ENCODE measurements at places on chromosomes 2 and 18.

GRCh38 chr2:199230091-199230490 is 227.6 kb downstream of the SATB2 start:
- DNase-seq = no peak

GRCh38 chr2:96664366-96664925 is 21.9 kb downstream of the FER1L5 start:
- no peak for DNase-seq

DNA sequence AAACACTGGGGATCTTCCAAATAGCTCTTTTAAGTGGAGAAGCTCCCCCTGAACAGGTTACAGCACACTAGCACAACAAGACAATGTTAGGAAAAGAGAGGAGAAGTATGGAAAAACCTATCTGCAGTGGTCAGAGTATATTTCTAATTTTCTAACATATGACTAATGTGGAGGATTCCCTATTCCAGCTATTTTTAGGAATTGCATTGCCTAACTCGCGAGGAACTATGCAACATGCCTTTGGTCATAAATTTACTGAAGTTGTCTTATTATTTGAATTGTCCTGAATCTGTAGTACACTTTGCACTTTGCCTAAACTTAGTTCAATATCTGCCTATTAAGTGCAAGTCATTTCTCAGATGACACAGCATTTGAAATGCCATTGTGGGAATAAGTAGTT is 381.4 kb downstream of the CCDC85A start:
- no peak for DNase-seq

DNA sequence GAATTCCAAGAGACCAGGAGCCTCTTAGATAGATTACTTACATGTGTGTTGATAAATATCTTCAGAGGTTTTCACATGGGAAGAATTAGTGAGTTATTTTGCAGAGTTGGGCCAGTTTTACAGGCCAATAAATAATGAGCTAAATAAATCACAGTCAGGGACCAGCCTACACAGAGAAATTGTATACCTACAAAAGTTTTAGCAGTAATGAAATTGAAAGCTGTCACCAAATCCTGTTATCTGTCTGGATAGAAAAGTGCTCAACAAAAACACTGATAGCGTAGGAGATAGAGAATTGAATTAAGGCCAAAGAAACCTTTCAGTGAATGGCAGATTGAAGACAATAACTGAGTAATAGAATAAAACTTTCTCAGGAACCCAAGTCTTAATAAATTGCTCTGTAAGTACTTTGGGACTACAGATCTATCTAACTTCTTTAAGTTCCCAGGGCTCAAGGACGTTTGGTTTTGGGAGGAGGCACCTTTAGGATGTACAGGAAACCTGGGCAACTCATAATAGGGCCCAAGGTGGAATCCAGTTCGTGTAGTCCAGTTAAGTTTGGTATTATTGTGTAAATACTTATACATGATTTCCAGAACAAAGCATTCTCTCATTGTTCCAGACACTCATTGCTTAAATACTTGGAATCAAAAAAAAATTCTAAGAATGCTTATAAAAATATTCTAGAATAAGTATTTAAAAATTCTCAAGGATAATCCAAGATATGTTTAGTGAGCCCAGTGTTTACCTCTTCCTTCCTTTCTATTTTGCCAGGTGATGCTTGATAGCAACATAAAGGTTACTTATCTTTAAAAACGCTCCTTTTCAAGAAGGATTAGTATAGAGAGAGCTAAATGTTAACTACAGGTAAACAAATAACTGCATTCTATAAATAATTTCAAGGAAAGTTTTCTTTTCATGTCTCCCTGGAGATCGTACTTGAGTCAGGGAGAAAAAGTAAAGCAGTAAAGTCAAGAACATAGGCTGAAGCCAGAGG is 134.5 kb downstream of the NCKAP5 start:
- no peak for DNase-seq

DNA sequence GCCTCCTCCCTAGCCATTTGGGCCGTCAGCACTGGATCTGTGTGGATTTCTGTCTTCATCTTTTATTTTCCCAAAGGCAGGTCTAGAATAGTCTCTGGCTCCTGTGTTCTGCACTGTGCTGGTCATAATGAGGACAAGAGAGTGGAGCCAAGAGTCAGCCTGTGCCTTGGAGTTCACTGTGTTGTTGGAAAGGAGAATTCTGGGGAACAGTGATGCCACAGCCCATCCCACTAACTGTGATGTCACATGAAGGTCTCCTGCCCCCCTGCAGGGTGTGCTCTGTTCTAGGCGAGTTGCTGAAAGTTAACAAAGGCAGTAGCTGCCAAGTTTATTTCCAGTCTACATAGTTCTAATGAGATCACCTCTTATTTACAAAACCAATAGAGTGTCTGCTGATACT is 248.5 kb downstream of the TPGS2 start:
- no peak for DNase-seq

GRCh38 chr2:38977047-38977446 is 87.4 kb downstream of the ARHGEF33 start:
- DNase-seq = no peak

DNA sequence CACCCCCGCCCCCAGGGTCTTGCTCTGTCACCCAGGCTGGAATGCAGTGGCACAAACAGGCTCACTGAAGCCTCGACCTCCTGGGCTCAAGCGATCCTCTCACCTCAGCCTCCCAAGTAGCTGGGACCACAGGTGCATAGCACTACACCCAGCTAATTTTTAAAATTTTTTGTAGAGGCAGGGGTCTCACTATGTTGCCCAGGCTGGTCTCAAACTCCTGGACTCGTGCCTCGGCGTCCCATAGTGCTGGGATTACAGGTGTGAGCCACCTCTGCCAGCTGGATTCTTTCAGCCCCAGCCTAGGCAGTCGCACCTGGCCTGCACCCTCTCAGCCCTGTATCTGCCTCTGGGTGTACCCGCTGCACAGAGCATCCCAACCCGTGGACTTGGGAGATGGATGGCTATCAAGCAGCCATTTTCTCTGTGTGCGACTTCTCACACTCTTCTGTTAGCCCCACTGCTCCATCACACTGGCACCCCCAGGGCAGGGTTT is 166.4 kb upstream of the HAAO start:
- no peak for DNase-seq

GRCh38 chr2:124959581-124959980 is 934.5 kb downstream of the CNTNAP5 start:
- no peak for DNase-seq

DNA sequence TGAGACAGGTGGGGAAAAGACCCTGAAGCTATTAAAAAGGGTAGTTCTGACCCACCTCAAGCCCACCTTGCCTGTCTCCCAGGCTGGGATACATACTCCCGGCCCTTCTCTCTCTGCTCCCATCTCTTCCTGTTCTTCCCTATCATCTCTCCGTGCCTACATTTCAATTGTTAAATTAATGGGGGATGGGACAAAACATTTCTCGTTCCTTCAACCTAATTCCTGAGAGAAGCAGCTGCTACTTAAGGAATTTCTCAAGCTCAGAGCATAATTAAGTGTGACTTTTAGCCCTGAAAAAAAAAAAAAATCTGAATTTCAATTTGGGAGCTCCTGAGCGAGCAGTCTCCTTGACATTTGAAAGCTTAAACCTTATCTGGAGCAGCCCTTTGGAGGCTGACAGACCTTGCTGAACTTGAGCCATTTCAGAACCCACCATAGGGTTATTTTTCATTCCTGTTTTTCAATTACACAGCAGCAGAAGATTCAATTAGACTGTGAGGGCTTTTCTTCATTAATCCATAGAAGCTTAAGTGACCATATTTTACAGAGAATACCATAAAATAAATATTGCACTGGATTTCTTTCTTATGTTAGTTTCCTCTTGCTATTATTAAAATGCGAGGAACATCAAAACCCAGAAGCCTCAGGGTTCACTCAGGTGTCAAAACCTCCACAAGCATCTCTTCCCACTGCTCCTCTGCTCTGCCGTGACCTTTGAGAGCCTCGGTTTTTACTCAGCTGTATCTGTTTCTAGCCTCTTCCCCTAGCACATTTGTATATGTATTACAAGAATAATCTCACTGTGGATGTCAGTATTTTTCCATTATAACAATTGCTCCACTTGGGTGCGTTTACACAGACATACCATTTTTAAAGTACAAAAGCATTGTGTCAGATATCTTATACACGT is 125.7 kb downstream of the B3GNT2 start:
- DNase-seq = no peak

- no peak for DNase-seq
These were observed 189.3 kb downstream of the ANAPC1 start for GRCh38 chr2:111694700-111695101.

- DNase-seq = no peak
These were observed 31.5 kb downstream of the LPIN1 start for GRCh38 chr2:11777886-11778415.

DNA sequence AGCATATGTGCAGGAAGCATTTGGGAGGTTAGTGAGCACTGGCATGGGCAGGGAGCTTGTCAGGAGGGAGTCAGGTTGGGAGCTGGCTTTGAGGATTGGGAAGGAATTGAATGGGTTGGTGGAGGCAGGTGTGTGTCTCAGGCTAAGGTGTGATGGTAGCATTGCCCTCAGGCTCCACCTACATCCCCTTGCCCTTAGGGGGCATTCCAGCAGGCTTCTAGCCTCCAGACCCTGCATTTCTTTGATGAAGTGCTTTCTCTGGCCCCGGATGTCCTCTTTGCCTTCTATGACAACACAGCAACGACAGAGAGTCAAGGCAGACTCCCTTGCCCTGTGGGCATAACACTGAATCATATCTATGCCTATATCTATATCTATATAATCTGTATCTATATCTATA is 13.5 kb downstream of the RHBDD1 start:
- DNase-seq = no peak

DNA sequence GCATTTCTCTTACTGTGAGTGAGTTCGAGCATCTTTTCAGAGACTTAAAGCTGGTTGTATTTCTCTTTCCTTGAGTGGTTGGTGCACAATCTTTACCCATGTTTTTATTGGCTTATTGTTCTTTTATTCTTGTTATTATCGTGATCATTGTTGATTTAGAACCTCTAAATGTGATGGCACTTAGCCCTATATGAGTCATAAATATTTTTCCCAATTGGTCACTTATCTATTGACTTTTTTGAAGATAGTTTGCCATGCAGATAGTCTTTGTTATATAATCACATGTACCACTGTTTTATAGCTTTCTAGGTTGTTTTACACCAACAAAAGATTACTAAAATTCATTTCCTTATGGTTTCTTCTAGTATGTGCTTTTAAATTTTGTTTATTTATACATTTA is 141.6 kb upstream of the MSH6 start:
- no peak for DNase-seq

DNA sequence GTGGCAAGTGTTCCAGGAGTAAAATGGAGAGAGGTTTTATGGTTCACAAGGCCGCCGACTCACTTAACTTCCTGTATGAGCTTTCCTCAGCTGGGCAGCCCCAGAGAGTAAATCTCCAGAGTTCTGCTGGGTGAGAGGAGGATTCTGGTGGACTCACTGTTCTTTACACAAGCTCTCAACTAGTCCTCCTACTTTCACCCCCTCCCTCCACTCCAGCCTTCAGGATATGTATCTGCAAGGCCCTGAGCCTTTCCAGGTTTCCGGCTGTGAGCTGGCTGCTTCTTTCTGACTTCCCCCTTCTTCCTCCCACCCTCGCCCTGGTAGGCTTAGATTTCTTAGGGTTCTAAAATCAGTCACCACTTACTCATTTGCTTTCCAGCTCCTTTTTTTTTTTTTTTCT is 34.0 kb downstream of the EML6 start:
- no peak for DNase-seq

- DNase-seq = no peak
These were observed 86.0 kb upstream of the TWIST2 start for GRCh38 chr2:238761868-238762267.

GRCh38 chr2:194166818-194167217 is 1490.2 kb upstream of the SLC39A10 start:
- no peak for DNase-seq

DNA sequence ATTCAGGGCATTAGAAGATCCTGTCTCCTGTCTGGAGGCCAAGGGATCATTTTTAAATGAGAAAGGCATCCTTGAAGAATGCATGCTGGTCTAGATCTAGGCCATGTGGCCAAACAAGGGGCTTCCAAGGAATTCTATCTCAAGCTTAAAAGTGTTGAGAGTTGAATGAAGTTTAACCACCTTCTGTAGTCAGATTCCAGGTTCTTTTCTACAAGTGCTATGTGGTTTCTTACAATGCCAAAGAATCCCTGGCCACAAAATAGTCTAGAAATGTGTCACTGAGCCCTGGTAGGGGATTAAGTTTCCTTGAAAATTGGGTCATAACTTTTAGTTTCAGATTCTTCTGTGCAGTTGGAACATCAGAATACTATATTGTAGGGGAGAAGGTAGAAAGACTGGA is 640.7 kb upstream of the ACVR2A start:
- DNase-seq = no peak

GRCh38 chr18:28409811-28410210 is 232.9 kb upstream of the CDH2 start:
- no peak for DNase-seq

- DNase-seq = no peak
These were observed 36.5 kb upstream of the LHCGR start for GRCh38 chr2:48792030-48792429.

DNA sequence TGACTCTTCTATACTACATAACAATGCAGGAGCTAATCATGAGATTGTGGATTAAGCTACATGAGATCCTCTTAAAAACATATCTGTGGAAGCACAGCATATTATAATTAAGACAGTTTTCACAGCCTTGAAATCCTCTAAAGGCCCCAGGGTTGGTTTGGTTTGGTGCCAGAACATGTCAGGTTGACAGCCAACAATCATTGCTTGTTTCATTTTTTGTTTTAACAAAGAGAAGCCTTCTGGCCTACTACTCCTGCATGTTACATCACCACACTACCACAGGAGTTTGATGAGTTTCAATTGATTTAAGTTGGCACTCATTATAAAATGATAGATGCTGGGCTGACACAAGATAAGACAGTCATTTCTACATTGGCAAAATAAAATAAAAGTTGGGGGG is 255.9 kb upstream of the ERBB4 start:
- DNase-seq = no peak

- no peak for DNase-seq
These were observed 162.6 kb downstream of the PDE11A start for GRCh38 chr2:177909962-177910361.

DNA sequence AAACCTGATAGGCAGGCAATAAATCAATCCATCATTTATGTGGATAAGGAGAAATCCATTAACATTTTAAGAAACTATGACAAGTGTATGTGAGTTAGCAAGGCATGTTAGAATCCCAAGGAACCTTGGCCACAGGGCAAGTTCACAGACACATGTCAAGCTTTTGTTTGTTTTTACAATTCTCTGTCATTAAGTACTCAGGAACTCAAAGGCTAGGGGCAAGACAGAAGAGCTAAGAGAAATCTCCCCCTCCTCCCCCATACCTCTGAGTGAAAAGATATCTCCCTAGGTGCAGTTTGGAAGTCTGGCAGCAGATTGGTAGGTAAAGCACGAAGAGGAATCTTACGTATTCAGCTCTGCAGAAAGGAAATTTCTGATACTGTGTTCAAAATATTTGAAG is 348.1 kb downstream of the IRS1 start:
- DNase-seq = no peak

- no peak for DNase-seq
These were observed 15.0 kb downstream of the RND3 start for GRCh38 chr2:150472511-150472899.

GRCh38 chr2:160747501-160748170 is 254.0 kb upstream of the RBMS1 start:
- DNase-seq = no peak
